ENCODE measurements at places on chromosomes 16 and 17.
A peak's percentile ranks its signal among the peaks of the same experiment; 100 is the strongest.

DNA sequence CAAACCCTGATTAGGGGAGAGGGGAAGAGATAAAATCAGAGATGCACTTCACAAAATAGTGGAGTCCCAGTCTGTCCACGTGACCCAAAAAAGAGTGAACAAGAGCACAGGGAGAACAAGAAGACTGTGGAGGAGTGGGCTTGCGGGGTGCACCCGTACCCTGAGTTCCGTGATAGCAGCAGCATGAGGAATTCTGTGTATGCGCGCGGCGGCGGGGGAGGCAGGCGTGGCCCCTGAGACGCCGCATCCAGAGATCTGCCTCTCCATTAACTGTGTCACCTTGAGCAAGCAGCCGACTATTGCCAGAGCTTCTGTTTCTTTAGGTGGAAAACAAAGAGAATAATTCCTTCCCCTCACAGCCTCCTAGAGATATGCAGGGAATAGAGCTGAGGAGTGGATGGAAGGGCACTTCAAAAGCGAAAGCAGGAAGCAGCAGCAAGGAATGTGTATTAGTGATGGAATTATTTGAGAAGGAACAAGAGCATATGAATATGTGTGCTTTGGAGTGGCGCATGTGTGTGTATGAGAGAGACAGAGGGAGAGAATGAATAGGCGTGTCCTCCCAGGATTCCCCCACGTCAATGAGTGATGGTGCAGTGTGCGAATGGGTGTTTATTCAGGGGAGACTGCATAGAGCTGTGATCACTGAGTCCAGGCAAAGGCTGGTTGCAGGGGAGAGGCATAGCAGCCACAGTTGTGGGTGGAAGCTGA is 10.4 kb upstream of the SOX9 start:
- DNase-seq: no peak

- DNase-seq: no peak
These were observed 38.8 kb downstream of the CLEC16A start for GRCh38 chr16:10983159-10983558.

DNA sequence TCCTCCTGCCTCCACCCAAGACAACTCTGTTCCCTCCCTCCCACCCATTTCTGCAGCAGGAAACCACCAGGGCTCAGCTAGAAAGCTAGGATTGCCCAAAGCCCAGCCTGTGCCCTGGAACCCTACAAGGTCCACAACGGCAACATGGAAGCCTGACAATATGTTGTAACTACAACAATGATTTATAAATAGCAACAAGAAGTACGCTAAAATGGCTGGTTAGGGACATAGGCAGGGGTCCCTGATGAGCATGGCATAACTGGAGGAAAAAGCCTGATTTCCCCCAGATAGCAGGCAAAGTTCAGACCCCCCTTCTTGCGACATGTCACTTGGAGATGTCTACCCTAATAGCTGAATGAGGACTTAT is 6.6 kb downstream of the ST3GAL2 start:
- DNase-seq: no peak

GRCh38 chr16:28872952-28873351 is 5.3 kb upstream of the ATP2A1 start:
- no peak for DNase-seq

DNA sequence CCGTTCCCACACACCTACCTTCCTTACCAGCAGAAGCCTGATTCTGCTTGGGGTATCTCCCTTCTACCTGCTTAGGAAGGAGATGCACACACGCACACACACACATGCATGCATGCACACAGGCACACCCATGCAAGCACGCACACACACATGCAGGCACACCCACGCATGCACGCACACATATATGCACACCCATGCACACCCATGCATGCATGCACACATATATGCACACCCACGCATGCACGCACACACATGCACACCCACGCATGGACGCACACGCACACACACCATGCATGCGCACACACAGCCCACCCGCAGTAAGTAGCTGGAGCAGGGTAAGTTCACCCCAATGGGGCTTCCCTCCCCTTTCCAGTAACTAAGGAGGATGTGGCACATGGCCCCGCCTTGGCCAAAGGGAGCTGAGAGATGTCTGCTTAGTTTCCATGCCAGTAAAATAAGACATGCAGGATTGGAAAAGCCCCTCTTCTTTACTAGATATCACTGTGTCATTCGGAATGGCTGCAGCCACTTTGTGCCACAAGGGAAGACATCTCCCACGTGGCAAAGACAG is 33.7 kb downstream of the ADCY9 start:
- peak; percentile 19 for DNase-seq

GRCh38 chr16:26911436-26911835 is 155.3 kb upstream of the C16orf82 start:
- DNase-seq: no peak

DNA sequence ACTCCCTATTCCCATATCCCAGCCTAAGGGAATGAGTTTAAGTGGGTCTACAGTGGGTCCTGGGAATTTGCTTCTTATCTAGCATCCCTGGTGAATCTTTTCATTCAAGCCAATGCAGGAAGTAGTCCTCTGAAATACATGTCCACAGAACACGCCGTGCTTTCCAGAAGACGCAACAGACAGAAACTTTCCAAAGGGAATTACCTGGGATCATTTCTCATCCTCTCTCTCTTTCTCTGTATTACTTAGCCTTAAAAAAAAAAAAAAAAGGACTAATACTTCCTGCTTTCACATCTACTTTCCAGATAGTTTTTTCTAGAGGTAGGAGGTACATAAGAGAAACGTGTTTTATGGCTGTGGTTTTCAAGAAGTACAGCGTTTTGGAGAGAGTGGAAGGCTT is 499.0 kb downstream of the MAF start:
- DNase-seq: no peak

DNA sequence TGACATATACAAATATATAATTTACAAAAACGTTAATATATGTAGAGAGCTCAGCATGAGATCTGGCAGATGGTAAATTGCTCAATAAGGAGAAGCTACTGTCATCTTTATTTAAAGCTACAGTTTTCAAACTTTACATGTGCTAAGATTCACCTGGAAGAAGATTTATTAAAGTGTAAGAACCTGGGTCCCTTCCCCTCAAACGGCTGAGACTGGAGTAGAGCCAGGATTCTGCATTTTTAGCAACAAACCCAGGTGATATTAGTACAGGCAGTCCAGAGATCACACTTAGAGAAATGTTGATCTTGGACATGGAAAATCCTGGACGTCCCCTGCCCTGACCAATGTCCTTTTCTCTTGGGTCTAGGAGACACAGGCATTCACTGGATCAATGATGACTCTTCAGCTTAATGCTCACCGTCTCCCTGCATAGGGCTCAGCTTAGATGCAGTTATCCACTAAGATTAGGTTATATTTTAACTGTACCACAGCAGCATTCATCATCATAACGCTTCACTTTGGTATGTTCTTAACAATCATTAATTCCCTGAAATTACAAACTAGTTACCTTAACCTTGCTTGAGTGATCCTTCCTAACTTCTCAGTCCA is 20.4 kb downstream of the CDR2 start:
- no peak for DNase-seq

DNA sequence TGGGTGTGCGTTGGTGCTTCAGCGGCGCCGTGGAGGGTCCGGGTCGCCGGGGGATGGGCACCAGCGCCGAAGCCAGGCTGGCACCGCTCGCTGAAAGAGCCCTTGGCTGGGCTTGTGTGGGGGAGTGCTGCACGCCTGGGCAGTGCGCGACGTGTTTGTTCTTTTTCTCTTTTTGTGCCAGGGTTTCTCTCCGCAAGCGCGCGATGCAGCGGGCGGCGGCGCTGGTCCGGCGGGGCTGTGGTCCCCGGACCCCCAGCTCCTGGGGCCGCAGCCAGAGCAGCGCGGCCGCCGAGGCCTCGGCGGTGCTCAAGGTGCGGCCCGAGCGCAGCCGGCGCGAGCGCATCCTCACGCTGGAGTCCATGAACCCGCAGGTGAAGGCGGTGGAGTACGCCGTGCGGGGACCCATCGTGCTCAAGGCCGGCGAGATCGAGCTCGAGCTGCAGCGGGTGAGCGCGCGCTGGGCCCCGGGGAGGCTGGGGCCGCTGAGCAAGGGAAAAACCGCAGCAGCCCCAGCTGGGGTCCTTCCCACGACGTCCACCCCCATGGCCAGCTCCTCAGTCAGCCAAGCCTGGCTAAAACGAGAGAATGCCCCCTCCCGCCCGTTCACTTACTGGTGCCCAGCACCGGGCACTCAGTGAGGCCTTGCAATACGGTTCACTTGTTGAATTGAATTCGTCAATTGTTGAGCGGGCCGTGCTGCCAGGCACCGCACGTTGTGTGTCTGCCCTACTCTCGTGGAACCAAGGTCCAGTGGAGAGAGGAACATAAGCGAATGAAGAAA is 541 bp downstream of the GPT2 start:
- DNase-seq: no peak

- no peak for DNase-seq
These were observed 27.0 kb downstream of the WNT3 start for GRCh38 chr17:46791531-46791930.

DNA sequence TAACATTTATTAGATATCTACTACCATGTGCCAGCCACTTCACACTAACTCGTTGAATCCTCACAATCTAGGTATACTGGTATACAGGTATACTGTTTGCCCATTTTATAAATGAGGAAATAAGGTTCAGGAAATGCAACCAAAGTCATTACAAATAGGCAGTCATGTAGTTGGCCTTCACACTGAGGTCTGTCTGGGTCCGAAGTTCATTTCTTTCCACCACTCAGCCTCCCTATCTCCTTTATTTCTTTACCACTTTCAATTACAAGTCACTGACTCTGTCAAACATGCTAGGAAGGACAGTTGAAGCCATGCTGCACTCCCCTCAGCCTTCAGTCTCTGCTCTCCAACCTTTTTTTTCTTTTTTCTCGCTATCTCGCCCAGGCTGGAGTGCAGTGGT is 20.7 kb upstream of the SIAH1 start:
- no peak for DNase-seq

DNA sequence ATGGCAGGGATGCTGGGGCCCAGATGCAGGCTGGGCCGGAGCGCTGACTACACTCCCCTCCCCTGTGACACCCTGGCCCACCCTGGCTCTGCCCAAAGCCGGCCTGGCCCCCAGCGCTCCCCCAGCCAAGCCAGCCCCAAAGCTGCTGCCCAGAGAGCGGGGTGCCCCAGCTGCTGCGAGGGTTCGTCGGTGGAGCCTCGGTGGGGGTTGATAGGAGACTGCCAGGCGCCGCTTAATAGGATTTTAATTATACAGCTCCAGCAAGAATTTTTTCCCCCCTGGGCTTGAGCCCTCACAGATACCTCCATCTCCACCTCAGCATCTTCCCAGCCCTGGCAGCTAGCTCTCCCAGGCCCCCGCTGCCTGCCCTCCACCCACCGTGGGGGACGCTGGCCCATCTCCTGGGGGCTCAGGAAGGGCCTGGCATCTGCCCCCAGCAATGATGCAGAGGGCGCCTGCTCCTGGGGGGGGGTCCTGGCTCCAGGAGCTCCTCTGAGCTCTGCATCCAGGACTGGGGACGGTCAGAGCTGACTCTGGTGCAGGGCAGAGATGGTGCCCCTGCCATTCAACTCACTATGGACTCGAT is 36.8 kb upstream of the DLX4 start:
- DNase-seq: no peak

- no peak for DNase-seq
These were observed 43.5 kb downstream of the PLXDC1 start for GRCh38 chr17:39107973-39108372.

GRCh38 chr17:17523001-17523730 is 27.0 kb upstream of the RASD1 start:
- DNase-seq: no peak

GRCh38 chr16:28292731-28293600 is 641 bp downstream of the SBK1 start:
- peak; percentile 64 for DNase-seq

GRCh38 chr16:56855946-56856345 is 9.1 kb upstream of the SLC12A3 start:
- DNase-seq: no peak

GRCh38 chr17:77146882-77147281 is 6.1 kb downstream of the SEC14L1 start:
- DNase-seq: no peak

- no peak for DNase-seq
These were observed 51.4 kb downstream of the SREBF1 start for GRCh38 chr17:17785407-17785806.

GRCh38 chr16:54431041-54431996 is 144.7 kb upstream of the IRX3 start:
- DNase-seq: no peak

DNA sequence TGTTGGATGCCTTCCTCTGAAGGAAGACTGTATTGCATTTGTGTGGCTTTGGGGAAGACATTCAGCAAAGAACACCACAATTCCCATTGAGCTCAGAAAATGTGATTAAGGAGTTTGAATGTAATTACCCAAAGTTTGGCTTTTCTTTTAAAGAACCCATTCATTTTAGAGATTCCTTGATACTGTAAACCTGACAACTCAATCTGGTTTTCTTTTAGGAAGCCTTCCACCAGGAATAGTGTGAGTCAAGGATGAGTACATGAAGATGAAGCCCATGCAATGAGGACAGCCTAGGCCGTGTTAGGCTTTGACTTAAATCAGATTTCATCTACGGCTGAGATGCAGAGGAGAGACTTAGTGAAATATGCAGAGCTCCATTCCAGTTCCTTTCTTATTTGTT is 271.7 kb upstream of the TBX2 start:
- no peak for DNase-seq

DNA sequence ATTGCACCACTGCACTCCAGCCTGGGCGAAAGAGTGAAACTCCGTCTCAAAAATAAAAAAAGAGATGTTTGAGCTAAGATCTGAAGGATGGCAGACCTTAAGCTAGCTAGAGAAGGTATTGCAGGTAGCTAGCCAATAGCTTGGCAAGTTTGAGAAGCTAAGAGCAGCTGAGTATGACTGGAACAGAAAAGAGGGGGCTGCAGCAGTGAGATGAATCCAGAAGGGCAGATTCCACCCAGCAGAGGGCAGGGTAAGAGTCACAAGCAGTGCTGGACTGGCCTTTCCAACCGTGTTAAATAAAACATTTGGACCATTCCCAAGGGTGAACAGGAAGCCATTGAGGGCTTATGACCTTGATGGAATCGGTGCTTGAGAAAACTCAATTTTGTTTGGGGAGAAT is 5.7 kb upstream of the PHAF1 start:
- no peak for DNase-seq

DNA sequence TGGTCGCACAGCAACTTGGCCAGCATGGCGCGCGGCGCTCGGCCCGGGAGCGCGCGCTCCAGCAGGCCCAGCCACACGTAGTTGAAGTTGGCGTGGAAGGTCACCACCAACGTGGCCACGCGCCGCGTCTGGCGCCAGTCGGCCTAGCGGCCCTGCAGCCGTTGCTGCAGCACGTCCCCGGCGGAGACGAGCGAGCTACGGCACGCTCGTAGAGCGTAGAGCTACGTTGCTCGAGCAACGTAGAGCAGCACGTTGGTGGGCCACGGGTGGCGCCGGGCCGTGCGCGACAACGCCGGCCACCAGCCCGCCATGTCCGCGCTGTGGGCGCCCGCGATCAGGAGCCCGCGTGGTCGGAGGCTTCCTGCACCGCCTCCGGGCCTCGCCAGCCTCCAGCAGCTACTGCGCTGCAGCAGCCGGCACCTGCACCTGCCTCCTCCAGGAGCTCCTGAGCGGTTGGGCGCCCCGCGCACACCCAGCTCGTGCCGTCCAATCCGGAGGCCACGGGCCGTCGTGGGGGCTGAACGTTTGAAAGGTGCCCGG is 13.4 kb upstream of the SULT1A1 start:
- DNase-seq: no peak

GRCh38 chr16:64437706-64438324 is 684.0 kb downstream of the CDH11 start:
- no peak for DNase-seq

GRCh38 chr17:63542218-63542545 is 8.1 kb upstream of the DCAF7 start:
- no peak for DNase-seq

- no peak for DNase-seq
These were observed 4.4 kb upstream of the LHX1 start for GRCh38 chr17:36932694-36933511.
